ENCODE measurements at places on chromosomes 7 and 10.

GRCh38 chr7:12861070-12861469 lies 173.6 kb downstream of the ARL4A start:
- no peak for DNase-seq

GRCh38 chr7:157513682-157514081 lies 176.9 kb downstream of the DNAJB6 start:
- no peak for DNase-seq

GRCh38 chr10:37992083-37992482 lies 15.6 kb upstream of the ZNF25 start:
- no peak for DNase-seq

DNA sequence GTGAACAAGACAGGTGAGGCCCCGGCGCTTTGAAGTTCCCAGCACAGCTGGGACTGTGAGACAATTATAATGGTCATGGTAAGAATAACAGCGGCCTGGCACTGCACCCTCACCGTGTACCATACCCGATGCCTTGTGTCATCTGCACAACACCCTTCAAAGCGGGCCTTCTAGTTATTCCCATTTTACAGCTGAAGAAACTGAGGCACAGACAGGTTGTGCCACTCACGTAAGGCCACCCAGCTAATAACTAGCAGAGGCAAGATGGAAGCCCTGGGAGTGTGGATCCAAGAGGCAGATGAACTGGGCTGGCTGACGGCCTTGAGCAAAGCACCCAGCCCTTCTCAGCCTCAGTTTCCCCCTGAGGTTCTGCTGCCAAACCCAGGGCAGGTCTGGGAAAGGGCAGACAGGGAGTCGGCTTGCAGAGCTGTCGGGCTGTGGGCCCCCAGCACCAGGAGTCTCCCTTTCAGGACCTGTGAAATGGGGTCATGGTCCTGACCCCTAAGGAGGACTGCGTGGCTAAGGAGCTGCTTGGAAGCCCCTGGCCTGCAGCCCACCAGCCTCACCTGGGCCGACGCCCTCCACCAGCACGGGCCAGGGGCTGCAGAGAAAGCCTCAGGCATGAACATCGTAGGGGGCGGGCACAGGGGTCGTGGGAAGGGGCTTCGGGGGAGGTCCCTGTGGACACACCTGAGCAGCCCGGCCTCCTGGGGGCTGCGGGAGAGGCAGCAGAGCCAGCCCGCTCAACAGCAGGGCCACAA lies 15.3 kb upstream of the LFNG start:
- DNase-seq: no peak

DNA sequence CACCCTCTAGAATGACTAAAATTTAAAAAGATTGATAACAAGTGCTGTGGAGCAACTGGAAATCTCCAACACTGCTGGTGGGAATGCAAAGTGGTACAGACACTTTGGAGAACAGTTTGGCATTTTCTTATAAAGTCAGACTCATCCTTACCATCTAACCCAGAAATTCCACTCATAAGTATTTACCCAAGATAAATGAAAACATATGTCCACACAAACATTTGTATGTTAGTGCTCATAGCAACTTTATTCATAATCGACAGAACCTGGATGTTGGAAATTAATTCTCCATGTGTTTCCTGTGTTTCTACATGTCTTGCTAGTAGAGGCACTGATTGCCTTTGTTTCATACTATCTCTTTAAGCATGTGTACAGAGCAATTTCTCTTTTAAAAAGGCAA lies 282.4 kb downstream of the AHR start:
- no peak for DNase-seq

DNA sequence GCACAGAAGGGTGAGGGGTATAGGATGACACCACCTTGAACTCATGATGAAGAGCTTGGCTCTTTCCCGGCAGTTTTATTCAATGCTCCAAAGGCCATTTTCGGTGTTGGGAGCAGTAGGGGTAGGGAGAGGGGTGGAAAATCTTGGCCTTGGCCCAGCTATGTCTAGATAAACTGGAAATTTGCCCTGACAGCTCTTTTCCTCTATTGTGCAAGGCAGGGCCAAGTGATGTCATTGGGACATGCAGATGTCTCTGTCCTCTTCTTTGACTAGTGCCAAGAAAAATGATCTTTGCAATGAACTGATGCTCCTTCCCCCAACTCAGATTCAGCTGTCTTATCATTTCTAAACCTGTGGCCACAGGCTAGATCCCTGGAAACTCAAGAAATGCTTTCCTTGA lies 27.7 kb upstream of the PRKCQ start:
- no peak for DNase-seq

DNA sequence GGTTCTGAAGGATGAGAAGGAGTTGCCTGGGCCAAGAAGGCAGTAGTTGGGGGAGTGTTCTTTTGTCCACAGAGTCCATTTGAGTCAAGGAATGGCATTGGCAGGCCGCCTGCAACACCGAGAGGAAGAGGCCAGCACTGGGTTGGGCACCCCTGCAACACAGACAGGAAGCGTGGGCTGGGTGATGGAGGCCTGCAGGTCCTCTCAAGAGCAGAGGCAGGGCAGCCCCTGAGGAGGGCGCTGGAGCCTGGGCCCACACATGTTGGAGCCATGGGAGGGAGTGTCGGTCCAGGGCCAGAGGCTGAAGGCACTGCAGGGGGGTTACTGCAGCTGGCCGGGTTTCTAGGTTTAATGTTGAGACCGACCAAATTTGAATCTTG lies 137.3 kb downstream of the PTPN20 start:
- DNase-seq: no peak

DNA sequence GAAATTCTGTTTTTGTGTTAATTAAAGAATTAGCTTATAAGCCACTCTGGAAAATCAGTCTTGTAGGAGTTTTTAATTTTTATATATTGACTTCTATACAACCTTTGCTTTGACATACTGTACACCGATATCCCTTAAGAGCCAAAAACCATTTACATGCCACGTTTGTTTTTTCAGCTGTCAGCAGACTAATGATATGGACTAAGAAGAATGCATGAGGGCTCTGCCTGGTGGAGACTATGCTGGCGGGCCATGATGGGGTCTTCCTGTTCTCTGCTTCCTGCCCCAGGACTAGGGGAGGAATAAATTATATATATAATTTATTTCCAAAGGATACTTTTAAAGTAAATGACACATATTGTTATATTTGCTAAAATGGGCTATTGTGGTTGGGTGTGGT lies 96.3 kb downstream of the CDK14 start:
- DNase-seq: no peak

DNA sequence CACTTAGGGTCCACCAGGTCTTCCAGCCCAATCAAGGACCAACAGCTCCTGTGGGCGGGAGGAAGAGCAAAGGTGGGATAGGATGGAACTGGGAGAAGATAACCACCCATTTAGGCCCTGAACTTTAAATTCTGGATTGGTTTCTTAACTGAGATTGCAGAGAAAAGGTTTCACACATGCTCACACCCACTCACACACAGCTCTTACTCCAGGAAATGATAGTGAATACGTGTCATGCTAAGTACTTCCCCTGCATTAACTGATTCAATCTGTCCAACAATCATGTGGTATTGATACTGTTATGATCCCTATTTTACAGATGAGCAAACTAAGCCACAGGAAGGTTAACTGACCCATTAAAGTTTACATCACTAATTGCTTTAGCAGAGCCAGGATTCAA lies 4.6 kb upstream of the CYP3A4 start:
- DNase-seq: no peak

DNA sequence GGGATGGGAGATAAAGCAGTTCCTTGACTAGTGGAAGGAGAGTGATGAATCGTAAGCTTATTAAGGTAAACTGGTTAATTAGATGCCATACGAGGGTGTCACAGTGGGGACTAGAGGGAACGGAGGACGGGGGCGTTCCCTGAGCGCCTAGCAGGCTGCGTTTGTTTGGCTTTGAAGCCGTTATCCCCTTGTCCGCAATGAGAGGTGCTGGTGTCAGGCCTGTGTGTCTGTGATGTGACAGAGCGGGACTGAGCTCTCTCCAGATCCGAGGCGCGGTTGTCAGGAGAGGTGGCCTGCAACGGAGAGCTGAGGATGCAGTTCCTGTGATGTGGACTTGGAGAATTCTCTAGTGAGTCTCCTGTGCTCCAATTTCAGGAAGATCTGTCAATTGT lies 60.0 kb upstream of the PRPS1L1 start:
- DNase-seq: no peak

DNA sequence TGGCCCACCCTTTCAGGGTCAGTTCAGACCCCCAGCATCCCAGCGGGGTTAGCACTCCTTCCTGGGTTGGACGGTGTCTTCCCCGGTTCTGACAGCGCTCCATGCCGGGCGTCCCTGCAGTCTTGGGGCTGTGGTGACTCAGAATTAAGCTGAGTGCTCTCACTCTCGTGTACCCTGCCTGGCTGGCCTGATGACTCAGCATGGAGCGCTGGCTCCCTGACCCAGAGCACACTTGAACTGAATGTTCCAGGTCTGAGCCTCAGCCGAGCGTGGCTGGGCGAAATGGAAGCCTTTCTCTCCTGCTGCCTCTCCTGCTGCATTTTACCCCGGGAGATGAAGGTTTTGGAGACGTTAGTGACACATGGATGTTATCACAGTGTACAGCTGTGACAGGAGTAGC lies 7.1 kb downstream of the BAG3 start:
- DNase-seq: no peak

- no peak for DNase-seq
Measured at GRCh38 chr7:18754766-18755165, 259.2 kb downstream of the HDAC9 start.

- no peak for DNase-seq
Measured at GRCh38 chr7:76187272-76187671, 14.4 kb upstream of the SRRM3 start.

DNA sequence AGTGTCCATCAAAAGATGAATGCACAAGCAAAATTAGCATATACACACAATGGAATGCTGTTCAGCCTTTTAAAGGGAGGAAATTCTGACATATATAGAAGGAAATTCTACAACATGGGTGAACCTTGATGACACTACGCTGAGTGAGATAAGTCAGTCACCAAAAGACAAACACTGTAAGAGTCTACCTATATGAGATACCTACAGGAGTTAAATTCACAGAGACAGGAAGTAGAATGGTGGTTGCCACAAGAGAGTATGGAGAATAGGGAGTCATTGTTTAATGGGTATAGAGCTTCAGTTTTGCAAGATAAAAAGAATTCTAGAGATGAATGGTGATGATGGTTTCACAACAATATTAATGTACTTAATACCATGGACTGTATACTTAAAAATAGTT lies 51.8 kb downstream of the HERC4 start:
- DNase-seq: no peak

DNA sequence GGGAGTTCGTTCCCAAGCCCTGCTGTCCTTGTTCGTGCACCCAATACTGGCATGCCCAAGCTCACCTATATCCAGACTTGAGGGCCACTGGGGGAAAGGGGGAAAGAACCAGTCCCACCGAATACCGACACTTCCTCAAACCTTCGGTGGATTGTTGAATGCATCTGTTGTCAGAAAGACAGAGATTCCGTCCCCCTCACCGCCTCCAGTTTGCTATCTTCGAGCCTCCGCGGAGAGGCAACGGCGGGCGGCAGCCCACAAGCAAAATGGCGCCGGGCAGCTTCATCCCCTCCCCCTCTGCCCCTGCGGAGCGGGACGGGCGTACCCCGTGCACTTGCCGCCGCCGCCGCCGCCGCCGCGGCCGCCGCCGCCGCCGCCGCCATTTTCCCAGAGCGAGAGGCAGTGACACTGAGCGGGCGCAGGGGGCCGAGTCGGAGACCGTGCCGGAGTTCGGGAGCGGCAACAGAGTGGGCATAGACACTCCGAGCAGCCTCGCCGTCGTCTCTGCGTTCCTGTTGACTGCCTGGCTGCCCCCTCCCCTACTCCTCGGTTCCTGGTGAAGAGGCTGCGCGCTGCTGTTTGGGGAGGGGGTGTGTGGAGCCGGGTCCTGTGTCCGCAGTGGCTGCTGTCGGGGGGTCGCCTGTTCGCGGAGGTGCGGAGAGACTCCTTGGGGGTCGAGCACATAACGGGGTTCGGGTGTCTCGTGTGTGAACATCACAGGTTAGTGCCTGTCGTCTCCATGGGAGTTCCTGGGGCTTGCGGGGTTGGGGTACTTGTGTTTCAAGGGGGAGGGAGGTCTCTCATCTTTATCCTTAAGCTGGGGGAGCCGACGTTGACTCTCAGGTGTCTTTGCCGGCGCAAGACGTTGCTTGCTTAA lies at the start of gene KMT2E:
KMT2E (plus strand) TSS at position 390 of the 877 bp plus-strand sequence. CDS start 26,748 bp downstream, outside the sequence.
- peak; percentile 83 for DNase-seq

GRCh38 chr7:141071855-141072547 lies 1.9 kb upstream of the TMEM178B start:
- no peak for DNase-seq

DNA sequence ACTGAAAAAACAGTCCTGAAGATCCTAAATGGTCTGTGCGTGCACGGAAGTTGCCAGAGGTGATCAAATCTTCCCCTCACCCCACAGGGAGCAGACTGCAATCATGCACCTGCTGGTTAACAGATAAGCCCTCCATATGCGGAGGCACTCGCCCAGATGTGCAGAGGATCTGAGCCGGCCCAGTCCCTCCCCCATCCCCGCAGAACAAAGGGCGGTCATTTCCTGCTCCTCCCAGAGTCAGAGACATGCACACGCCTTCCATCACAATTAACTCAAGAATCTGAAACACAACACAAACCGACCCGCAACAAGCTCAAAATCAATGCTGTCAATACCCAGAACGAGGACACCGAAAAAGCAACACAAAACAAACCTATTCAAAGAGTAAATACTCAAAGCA lies 24.2 kb downstream of the CRTAC1 start:
- no peak for DNase-seq

- no peak for DNase-seq
Measured at GRCh38 chr7:27364344-27364758, 121.7 kb downstream of the EVX1 start.

GRCh38 chr7:128115821-128116723 lies 84.8 kb upstream of the LRRC4 start:
- no peak for DNase-seq

- DNase-seq: no peak
Measured at GRCh38 chr7:111987115-111987826, 218.9 kb downstream of the DOCK4 start.

DNA sequence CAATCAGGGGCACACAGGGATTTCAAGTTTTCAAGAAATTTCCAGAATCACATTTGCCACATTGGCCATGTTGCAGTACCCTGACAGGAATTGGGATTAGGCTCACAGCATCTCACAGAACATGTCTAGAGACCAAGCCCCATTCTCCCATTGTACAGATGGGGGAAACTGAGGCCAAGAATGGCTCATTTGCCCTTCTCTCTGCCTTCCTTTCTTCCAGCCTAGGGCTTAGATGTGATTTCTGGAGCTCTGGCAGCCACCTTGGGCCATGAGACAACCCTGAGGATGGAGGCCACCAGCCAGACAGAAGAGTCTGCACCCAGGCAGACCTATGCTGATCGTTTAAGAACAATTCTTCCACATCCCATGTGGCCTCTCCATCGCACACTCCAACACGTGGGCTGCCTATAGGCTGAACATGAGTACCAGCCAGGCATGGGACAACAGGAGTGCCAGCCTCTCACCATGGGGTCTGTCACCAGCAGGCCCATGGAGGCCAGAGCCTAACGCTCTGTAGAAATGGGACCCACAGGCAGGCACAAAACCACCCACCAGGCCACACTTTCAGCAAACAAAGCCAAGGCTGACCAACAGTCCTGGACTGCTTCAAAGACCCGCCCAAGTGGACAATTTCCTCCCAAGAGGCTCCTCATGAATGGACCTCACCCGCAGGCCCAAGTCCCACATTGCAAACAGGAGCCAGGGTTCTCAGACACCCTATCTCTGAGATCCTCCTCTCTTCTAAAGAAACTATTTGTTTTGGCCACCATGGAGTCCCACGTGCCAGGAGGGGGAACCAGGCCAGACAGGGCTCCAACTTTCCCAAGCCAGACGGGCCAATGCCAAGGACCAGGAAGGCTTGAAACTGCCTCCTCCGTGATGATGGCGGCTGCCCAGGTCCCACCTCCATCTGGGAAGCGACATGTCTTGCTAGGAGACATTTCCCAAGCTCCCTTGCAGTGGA lies 20.7 kb downstream of the PDGFA start:
- no peak for DNase-seq

- DNase-seq: no peak
Measured at GRCh38 chr7:106999023-106999422, 45.5 kb upstream of the PRKAR2B start.

Data from activated CD8-positive, alpha-beta memory T cell treated with anti-CD3 and anti-CD28 coated beads for 48 hours (primary cell).